Right lung (tissue), 10 donors: ENCODE measurements at places on chromosomes 11 and 22. TPM values are rescaled to one million over a fixed set of nuclear protein-coding genes. Genes with fewer than 3 reads are reported as not detected.

DNA sequence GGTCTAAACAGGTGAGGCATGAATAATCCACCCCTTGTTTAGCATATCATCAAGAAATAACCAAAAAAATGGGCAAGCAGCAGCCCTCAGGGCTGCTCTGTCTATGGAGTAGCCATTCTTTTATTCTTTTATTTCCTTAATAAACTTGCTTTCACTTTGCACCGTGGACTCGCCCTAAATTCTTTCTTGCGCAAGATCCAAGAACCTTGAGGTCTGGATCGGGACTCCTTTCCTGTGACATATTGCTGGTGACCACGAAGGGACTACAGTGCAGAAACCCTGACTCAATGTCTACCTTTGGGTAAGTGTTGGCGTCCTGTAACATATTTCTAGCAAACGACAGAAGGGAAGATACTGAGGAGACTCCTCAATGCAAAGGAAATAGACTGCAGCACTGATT is 1099.2 kb downstream of the FAM181B start:
- DNase-seq, result no peak

- DNase-seq, result no peak
Observed at GRCh38 chr11:70764356-70764905, 366.1 kb downstream of the CTTN start.

- no peak for DNase-seq
Observed at GRCh38 chr11:10058356-10058755, 235.7 kb downstream of the SBF2 start.

DNA sequence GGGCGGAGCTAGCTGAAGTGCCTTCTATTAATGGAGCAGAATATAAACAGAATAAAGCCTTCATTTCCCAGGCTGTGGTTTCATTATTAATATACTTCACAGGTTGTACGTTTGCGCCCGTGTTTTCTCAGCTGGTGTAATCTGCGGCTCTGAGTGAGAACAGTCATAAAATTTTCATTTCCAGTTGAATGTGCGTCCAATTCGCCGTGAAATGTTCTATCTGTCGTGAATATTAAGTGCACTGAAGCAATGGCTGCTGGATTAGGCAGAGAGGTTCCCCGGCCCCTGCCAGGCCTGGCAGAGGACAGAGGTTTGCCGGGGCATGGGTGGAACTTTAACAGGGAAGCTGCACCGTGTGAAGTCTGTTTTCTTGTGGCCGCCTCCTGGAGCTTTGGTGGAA is 874.4 kb downstream of the NTM start:
- no peak for DNase-seq

- DNase-seq, result no peak
Observed at GRCh38 chr11:102521121-102521520, 9.4 kb downstream of the MMP7 start.

DNA sequence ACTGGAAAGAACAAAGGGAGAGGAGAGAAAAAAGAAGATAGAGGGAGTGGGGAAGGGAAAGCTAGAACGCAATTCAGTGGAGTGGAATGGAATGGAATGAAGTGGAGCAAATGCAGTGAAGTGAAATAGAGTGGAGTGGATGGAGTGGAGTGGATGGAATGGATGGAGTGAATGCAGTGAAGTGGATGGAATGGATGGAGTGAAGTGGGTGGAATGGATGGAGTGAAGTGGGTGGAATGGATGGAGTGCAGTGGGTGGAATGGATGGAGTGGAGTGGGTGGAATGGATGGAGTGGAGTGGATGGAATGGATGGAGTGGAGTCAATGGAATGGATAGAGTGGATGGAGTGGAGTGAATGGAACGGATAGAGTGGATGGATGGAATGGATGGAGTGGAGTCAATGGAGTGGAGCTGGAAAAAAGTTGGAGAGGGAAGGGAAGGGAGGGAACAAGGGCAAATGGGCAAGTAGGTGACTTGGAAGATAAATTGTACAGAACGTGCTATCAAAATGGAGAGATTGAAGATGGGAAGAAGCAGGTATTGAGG is 13.9 kb downstream of the IFITM10 start:
- DNase-seq, result no peak

GRCh38 chr22:49752598-49753091 is 75.0 kb downstream of the BRD1 start:
- DNase-seq, result no peak

DNA sequence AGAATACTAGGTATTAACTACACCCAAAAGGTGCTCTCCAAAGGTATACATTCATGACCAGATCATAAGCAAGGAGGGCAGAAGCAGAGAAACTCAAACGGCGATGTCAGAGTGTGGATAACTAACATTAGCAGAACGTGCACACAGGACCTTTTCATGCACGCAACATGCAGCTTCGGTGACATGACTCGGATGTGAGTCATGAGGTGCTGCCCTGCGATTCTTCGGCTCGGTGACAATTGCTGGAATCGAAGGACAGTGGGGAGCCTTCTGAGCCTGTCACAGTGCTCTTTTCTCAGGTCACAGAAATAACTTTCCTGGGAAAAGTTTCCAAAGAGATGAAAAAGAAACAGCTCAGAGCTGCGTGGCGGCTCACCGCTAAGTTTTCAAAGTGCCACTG is 418.5 kb upstream of the SYN3 start:
- DNase-seq, result no peak

- no peak for DNase-seq
Observed at GRCh38 chr22:40659166-40659565, 20.1 kb upstream of the MCHR1 start.

GRCh38 chr22:30969532-30970355 is 679 bp downstream of the TUG1 start:
- no peak for DNase-seq

DNA sequence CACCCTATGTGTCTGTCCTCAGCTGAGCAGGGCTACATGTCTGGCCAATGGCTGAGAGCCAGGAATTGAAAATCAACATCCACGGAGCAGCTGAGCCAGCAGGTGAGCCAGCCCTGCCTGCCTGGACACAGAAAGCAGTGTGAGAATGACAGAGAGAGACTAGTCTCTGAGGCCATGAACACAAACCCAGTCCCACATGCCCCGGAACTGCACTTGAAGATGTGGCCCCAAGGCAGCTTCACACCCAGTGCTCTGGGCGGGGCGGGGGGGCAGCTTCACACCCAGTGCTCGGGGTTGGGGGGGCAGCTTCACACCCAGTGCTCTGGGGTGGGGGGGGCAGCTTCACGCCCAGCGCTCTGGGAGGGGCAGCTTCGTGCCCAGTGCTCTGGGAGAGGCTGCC is 37.6 kb downstream of the TRMU start:
- DNase-seq, result no peak

DNA sequence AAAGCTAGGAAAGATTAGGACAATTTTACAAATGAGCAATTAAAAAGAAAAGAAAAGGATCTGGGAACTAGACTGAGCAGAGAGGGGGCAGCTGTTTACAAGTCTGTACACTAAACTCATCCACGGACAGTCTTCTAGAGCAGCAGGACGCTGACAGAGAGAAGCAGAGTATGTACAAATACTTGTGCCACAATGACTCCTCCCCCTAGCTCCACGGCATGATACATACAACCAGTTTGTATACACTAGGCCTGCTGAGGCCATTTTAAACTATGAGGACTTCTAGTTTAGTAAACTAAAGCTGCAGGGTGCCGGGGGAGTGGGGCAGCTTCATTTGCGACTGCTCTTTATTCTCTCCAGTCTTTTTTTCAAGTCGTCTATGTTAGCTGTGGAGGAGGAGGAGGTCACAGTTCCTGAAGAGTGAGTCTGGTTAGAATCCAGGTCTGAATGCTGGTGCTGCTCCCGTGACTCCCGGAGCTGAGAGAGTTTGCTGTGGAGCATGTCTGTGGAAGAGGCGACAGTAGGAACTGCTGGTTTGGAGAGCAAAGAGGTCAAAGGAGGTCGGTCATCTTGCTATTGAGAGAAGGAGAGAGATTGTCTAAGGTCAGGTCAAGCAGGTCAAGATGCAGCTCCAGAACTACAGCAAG is 24.8 kb downstream of the F2 start:
- DNase-seq, result no peak

DNA sequence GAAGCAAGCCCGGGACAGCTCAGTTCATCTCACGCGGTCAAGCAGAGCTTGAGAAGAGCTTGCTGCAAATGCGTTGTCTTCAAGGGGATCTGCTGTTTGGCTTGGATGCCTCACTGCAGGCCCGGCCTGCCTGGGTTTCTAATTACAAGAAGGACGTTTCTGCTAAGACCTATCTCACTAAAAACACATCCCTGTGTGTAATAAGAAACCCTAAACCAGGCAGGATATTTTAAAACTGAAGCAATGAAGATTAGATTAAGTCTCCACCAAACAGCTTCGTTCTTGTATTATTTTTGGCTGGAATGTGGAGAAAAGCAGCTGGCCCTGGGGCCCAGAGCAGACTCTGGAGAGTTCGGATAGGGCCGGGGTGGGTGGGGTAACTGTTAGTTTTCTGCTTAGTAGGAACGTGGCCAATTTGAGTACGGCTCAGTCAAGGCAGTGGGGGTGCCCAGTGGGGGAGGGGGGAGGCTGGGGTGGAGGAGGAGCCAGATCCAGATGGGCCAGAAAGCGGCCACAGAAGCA is 6.0 kb downstream of the PKNOX2 start:
- peak; percentile 77 for DNase-seq

DNA sequence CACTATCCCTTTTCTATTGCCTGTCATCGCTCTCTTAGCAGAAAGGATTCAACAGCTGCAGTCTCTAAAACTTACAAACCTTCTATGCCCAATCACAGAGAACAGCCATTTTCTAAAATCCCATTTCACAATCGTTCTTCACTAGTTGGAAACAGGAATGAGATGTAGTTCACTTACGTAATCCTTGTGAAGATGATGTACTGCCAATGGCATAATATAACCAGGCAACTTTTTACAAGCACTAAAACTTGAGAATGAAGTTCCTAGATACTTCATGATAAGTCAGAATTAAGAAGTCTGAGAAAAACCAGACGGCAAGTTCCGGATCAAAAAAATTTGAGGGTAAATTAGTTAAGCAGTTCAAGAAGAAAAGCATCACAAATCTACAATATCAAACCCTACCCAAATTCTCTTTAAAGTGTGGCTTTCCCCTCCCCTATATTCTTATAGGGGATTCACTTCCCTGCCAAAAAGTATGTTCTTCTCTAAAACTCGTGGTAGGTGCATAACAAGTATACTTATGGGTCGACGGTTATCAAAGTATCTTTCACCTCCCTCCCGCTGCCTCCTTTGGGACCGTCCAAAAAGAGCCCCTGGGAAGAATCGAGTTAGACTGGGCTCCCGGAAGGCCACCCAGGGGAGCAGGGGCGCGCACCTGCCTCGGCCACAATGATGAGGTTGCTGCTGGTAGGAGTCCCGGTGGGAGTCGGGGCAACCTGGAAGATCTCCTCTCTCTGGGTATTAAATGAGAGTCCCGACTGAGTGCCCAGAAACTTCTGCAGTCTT is 666 bp downstream of the MSANTD4 start:
- peak; percentile 46 for DNase-seq

DNA sequence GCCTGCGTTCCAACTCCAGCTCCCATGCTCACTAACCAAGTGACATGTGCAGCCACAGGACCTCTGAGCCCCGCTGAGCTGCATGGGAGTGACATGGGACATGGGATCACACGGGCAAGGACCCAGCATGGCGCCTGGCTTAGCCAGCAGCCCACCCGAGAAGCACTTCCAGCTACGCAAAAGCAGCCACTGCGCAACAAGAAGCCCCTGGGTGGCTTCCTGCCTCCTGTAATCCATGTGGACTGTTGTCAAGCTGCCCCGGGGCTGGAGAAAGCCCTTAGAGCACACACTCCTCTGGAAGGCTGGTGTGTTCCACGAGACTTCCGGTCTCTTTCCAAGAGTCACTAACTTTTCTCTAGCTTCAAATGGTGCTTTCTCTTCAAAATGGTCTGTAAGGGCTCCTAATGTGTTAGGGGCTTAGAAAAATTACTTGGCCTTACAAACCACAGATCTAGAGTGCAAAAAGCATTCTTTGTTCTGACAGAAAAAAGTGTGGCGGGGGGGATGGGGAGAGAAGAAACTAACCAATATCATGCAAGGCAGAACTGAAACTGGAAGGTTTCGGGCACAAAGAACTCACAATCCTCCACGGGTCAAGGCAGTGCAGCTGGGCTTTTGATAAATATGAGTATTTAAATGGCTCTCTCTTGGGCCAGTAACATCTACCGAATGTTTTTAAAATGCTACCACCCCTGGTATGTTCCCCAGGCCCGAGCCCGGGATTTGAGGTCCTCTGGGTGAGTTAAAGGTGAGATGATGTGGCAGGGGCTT is 5.5 kb downstream of the C11orf24 start:
- no peak for DNase-seq

DNA sequence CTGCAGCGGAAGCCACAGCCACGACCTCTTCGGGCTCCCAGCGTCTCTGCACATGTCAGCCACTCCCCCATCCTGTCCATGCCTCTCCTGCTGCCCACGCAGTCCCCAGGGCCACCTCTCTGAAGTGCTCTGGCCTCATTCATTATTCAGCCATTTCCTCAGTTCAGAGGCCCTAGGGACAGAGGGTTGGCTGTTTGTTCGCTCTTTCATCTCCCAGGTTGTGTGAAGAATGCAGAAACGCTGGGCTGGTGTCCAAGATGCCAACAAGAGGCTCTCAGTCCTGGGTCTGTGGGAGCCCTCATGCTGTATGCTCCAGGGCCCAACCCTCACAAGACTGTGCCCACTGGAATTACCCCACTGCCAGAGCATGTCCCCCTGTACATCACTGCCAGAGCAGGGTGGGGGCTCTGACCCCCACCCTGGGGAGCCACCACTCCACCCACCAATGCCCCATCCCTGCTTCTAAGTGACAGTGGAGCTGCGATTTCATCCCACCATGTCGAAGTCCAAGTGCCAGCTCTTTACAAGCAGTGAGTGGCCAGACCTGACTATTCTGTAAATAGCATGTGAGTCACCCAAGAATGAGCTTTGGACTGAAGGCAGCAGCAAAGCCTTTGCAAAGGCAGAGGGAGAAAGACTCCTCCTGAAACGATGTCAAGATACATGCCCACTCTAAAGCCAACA is 209.6 kb downstream of the BUD13 start:
- peak; percentile 38 for DNase-seq

GRCh38 chr22:29199702-29200400 is 5.8 kb upstream of the EMID1 start:
- DNase-seq, result no peak

Gene TRIM49
- not detected for polyA plus RNA-seq

Gene RELT
- 4.8 TPM for polyA plus RNA-seq

Gene PNPLA5
- 0.08 TPM for polyA plus RNA-seq

Gene INS
- not detected for polyA plus RNA-seq

Gene XRCC6
- polyA plus RNA-seq, result 378 TPM

Gene LRRN4CL
- polyA plus RNA-seq, result 0.55 TPM
